ENCODE measurements at places on chromosomes 5 and 9.

DNA sequence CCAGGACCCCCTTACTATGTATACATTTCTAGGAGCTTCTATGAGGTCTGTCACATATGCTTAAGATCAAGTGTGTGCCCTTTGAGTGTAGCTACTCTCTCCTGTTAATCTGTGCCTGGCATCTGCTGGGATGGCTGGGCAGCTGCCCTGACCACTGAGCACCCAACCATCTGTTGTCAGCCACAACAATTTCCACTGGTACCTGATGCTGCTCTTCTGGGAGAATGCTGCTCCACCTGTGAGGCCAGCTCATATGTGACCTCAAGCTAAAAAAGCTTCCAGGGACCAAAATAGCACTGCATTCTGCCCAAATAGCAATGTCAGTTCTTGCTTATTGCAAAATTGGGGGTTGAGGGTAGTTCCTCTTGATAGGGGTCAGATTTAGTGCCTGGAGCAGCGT, 595.6 kb downstream of the RAB3C start:
- no peak for DNase-seq

DNA sequence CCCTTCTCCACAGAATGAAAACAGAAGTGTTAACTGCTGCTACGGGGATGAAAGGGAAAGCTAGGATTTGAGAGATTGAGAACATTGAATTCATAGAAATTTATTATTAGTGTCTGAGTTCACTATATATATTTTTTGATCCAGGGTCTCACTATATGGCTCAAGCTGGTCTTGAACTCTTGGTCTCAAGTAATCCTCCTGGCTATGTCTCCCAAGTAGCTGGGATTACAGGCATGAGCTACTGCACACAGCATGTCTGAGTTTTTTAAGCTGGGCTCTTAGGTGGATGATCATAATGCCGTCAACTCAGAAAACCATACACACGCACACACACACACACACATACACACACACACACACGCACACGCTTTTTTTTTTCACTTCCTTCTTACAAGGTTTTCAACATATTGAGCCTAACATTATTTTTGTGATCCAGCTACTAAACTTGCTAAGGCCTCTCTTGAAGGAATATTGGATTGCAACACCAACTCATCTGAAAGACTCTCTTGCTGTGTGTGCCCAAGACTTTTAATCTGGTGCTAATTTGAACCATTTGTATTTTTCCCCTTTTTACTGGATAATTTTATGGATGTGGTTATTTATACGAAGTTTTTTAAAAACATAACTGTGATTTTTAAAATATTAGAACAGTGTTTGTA, 1045.4 kb downstream of the DTWD2 start:
- no peak for DNase-seq

GRCh38 chr5:134000091-134000511, 4.7 kb downstream of the VDAC1 start:
- no peak for DNase-seq

DNA sequence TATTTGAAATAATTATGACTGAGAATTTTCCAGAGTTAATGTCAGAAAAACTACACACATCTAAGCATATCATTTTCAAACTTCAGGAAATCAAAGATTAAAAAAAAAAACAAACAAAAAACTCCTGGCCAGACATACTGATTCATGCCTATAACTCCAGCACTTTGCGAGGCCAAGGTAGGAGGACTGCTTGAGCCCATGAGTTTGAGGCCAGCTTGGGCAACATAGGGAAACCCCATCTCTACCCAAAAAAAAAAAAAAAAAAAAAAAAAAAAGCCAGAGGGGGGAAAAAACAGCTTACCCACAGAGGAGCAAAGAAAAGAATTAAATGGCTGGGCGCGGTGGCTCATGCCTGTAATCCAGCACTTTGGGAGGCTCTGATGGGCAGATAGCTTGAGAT, 22.4 kb downstream of the EFCAB9 start:
- no peak for DNase-seq

GRCh38 chr5:77311214-77311571, 100.7 kb downstream of the PDE8B start:
- DNase-seq, result no peak

DNA sequence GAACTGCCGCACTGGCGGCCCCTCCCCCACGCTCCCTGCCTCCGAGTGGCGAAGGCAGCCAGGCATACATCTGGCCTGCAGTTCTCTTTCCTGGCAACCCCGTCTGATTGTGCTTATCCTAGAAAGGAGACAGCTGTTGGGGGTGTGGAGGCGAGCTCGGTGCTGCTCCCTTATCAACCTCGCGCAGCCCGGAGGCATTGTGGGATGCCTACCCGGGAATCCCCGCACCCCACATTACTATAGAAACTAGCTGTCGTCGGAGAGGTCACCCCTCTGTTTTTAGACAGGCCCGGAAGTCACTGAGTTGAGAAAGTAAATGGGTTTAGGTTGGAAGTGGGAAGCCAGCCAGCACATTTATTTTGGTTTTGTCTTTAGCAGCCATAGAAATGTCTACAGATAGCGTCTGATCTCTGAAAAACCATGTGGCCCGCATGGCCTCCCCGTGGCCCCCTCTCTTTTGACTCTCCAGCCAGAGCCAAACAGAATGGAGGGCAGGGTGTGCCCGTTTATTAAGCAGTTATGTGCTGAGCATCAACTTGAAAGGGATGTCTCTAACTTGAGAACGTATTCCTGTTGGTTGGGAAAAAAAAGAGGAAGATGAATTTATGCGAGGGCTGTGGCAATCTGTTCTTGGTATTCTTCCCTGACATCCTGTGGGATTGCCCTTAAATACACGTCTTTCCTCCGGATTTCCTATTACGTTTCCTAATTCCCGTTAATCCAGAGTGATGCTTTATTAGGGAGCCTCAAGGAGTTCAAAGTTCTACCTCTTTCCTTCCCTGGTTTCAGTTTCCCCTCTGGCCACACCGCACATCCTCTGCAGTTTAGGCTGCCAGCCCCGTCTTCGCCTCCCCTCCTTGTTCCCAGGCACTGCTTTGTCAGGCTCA, 3.9 kb downstream of the STC2 start:
- no peak for DNase-seq

- no peak for DNase-seq
Observed at GRCh38 chr5:33941090-33941489, 4.9 kb downstream of the RXFP3 start.

DNA sequence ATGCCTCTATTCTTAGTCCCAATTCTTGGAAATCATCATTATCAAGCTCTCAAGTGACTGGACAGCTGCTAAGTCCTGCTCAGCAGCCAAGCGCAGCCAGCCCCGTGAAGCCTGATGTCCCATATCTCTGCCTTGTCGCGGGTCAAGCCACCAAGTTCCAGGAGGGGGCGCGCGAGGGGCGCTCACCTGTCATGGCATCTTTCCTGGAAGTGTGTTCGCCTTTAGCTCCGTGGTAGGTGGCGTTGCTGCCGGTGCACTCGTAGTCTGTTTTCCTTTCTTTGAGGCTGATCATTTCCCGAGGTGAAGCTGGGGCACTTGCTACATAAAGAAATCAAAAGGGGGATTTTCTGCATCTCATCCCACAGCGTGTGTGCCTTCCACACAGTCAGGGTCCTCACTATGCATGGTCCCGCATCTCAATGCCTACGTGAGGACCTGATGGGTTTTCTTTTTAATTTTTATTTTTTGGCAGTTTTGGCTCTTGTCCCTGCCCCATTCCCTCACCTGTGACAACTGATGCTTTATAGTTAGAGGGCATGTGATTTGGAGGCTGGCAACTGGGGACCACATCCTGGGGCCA, 227.0 kb upstream of the DAP start:
- peak; percentile 65 for DNase-seq

- DNase-seq, result no peak
Observed at GRCh38 chr5:175340180-175340579, 103.8 kb downstream of the DRD1 start.

DNA sequence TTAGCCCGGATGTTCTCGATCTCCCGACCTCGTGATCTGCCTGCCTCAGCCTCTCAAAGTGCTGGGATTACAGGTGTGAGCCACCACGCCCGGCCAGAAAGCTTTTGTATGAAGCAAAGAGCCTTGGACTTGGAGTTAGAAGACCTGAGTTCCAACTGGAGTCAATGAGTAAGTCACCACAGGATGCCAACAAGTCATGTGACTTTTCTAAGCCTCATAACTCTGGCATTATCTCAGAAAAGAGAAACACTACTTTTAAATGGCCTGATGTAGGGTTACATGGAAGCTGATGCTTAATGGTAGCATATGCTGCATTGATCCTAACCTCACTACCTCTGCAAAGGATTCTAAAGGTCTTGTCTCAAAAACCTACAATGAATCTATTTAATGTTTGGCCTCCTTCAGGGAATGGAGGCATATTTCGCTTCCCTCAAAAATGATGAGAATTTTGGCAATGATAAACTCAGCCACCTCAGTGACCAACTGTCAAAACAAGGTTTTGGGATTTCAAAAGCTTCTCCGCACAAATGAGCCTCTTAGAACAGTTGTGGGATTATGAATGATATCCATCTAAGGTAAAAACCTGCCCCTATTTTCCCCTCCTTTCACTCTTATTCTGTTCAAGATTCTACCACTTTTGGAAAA, 236.8 kb downstream of the ACTL7B start:
- DNase-seq, result no peak

DNA sequence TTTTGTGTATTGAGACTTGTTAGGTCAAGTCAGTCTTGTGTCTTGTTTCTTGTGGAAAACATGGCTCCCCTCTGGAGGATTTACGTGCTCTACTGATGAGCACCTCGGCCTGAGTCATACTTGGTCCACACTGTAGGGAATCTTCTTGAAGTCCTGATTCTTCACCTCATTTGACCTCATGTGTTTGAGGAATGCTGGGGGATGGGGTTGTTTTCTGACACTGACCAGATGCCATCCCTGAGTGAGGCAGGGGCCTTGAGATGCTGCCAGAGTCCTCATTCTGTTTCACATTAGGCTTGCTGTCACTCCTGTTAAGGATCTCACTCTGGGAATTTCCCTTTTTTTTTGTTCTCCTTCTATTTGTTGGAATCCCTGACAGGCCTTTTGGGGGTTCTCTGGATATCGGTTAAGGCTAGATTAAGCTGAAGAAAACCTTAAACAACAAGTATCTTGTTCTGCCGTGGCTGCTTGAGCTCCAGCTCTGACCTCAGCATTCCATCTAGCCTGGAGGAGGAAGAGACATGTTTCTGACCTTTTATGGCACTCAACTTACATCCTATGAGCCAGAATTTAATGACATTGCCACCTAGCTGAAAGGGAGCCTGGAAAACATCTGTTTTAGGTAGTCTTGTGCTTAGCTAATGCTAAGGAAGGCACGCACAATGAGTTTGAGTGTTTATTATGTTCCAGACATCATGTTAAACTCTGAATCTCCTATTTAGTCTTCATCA, 20.6 kb downstream of the TCOF1 start:
- DNase-seq, result no peak

DNA sequence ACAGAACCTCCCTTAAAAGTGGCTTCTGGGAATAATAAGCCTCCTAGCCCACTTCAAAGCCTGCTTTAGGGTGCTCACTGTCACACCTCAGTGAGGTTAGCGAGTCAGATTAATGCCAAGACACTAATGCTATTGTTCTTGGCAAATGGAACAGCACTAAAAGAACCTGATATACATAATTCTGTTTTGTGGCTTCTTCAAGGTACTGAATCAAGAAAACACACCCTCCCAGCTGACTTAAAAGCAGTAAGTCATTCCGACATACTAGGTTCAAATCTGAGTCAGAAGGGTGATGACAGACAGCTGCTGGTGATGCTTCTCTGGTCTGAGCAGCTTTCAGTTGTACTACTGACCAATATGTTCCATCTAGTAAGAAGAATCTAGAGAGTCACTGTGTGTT, 121.6 kb downstream of the OXCT1 start:
- peak; percentile 1 for DNase-seq

GRCh38 chr5:122967085-122967484, 69.4 kb downstream of the PPIC start:
- no peak for DNase-seq

DNA sequence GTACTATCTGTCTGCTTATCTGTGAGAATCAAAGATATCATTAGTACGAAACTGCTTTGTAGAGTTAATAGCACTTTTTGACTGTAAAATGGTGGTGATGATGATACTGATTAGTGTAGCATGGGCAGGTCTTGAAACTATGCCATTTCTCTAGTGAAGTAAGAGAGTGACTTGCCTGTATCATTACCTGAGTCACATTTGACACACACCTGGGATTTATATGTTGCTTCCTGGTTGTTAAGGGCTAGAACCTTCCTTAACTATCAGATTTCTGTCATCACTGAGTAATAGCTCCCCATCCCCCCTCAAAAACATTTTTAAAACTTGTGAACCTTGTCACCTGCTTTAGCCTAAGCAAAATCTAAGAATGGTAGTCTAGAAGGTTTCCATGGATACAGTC, 135.6 kb upstream of the RORB start:
- no peak for DNase-seq

GRCh38 chr5:149832636-149833035, 102.5 kb downstream of the PPARGC1B start:
- DNase-seq, result no peak

DNA sequence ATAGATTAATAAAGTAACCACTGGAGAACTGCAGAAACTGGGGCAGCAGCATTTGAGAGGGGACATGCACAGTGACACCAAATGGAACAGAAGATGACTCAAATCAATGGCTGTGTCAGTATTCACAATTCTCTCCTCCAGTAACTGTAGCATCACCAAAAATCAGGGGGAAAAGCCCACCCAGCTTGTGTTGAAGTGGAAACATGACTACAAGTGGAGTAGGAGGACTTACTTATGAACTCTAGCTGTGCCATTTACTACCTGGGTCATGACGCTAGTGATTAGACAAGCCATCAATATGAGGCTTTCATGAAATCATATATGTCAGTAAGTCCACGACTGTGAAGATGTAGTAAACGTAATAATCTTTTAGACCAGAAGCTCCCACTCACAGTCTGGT, 199.8 kb upstream of the PTGER4 start:
- DNase-seq, result no peak

DNA sequence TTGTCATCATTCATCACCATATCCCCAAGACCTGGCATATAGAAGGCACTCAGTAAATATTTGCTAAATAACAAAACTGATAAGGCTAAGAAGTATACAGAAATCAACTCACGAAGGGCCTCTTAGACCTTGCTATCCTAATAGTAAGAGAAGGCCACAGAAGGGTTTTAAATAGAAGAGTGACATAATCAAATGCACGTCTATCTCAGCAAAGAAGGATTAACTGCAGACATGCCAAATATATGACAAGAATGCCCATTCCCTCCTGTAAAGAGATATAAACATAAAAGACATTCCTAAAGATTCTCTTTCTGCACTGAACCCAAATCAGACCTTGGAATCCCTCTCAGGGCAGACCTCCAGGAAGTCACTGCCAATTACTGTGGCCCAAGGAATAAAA, 34.1 kb downstream of the ECPAS start:
- no peak for DNase-seq

GRCh38 chr5:98599016-98599415, 174.4 kb upstream of the RGMB start:
- no peak for DNase-seq

Data from stimulated activated CD8-positive, alpha-beta memory T cell treated with anti-CD3 and anti-CD28 coated beads, Interleukin-2, amount 100 ng/mL, for 48 hours (primary cell).